Mucosa of gallbladder (tissue), 1 donor: ENCODE measurements at places on chromosomes 16 and 17. TPM values are rescaled to one million over a fixed set of nuclear protein-coding genes. Genes with fewer than 3 reads are reported as not detected.

GRCh38 chr16:281660-282255 lies 1.2 kb upstream of the PDIA2 start:
- no peak for DNase-seq

Gene ZNF48
- 11.8 TPM for total RNA-seq

DNA sequence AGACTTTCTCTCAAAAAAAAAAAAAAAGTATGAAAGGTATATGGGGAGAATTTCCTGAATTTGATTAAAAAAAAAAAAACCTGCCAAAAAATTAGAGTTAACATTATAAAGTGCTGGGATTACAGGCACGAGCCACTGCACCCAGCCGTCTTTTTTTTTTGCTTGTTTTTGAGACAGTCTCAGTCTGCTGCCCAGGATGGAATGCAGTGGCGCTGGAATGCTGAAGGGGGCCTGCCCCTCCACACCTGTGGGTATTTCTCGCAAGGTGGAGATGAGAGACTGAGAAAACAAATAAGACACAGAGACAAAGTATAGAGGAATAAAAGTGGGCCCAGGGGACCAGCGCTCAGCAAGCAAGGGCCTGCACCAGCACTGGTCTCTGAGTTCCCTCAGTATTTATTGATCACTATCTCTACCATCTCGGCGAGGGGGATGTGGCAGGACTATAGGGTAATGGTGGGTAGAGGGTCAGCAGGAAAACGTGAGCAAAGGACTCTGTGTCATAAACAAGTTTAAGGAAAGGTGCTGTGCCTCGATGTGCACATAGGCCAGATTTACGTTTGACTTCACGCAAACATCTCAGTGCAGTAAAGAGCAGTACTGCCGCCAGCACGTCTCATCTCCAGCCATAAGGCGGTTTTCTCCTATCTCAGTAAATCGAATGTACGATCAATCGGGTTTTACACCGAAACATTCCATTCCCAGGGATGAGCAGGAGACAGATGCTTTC lies 117.2 kb downstream of the GOSR1 start:
- DNase-seq: no peak

Gene SDR42E1
- total RNA-seq: 10.5 TPM

Gene CCDC92B
- total RNA-seq: 0.14 TPM

GRCh38 chr17:75241143-75241430 lies 20.3 kb downstream of the GGA3 start:
- no peak for DNase-seq

DNA sequence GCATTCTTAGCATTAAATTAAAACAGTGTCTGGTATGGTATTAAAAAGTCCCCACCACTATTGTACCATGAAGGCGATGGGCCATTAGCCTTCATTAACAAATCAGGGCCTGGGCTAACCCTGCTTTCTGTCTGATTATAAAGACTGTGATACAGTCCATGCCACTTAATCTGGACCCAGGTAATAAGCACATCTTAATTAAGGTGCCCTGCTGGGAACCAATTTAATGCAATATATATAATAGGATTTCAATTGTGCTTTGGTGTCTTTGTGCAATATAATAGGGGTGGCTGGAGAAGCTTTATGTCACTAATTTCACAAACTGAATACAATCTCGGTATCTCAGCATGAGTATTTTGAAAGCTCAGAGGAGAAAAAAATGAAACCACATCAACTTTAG lies 64.4 kb upstream of the CDH8 start:
- no peak for DNase-seq

DNA sequence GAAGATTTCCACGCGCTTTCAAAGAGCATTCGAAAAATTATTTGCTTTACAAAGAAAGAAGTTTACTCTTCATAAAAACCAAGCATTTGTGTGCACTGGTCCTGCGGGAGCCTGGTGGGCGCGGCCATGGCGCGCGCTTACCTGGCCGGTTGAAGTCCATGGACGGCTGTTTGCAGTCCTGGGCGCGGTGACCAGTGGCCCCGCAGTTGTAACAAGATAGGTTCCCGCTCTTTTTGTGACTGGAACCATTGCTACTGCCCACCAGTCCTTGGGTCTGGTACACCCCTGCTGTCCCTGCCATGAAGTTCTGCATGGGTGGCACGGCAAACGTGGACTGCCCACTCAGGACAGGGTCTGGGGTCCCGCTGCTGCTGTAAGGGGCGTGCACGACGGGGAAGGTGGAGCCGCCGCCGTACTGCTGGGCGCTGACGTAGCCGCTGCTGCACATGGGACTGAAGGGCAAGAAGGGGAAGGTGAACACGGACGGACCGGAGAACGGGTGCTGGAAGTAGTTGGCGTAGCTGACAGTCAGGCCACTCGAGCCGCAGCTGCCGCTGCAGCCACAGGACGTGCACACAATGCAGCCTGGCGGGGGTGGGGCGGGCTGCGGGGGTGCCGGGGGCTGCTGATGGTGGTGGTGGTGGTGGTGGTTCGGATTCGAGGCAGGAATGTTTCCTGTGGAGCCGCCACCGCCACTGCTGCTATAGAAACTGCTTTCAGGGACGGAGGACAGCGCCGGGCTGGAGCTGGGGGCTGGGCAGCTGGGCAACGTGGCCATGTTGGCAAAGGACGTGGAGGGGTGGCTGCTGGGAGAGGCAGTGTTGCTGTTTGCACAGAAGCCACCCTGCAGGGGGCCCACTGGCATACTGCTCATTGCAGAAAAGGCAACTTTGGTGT lies 19.5 kb downstream of the MAP1LC3B start:
- no peak for DNase-seq

Gene TLCD3B
- not detected for total RNA-seq

DNA sequence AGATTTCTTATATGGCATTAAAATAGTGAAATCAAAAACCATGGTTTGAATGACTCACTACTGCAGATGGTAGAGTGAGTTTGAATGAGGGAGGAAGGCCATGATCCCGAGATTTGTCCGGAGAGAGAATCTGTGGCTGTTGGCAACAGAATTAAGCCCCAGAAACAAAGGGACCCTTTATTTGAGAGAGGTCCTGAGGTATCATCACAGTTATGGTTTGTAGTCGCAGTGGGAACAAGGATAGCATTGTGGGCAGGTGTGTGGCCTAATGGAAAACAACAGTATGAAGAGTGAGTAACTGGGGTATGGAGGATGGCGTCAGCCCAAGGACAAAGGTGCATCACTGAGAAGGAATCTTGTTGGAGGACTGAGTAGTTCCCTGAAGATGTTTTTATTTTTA lies 8.5 kb upstream of the ZFP3 start:
- DNase-seq: no peak

GRCh38 chr16:12907670-12908233 lies 6.4 kb downstream of the SHISA9 start:
- DNase-seq: no peak

GRCh38 chr17:73316919-73317505 lies 5.2 kb upstream of the CDC42EP4 start:
- no peak for DNase-seq

- no peak for DNase-seq
Observed at GRCh38 chr17:561116-561515, 153.5 kb downstream of the VPS53 start.

GRCh38 chr17:17710728-17711541 lies 29.7 kb downstream of the RAI1 start:
- DNase-seq: peak; percentile 92

DNA sequence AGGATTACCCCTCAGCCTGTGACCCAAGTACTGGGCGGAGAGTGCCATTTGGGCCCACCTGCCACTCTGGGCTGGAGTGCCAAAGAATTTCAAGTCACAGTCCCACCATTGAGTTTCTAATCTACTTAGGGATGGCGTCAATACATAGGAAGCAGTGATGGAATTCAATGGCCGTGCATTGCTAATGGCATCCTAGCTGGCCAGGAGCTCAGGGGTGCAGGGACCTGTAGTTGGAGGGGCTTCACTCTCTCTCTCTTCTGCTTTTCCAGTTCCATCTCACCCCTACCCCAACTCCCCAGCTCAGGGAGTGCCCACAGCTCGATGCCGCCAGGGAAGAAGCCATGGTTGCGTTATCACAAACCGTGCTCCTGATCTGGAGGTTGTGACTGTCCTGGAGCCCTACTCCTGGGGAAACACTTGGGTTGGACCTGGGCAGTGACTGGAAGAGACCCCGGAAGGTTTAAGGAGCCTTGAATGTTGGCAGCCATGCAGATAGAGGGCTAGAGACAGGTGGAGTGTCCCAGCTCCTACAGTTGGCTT lies 2.4 kb downstream of the MMP15 start:
- DNase-seq: no peak

Gene TPSG1
- 1.6 TPM for total RNA-seq

Gene RAC3
- 8.9 TPM for total RNA-seq

DNA sequence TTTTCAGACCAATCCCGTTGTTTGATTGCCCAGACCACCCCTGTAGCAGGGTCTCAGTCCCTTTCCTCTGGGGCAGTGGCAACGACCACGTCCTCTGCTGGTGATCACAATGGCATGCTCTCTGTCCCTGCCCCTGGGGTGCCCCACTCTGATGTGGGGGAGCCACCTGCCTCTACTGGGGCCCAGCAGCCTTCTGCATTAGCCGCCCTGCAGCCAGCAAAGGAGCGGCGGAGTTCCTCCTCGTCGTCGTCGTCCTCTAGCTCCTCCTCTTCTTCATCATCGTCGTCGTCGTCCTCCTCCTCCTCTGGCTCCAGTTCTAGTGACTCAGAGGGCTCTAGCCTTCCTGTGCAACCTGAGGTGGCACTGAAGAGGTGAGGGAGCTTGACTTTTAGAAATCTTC lies 9.2 kb downstream of the ELOB start:
- DNase-seq: no peak

DNA sequence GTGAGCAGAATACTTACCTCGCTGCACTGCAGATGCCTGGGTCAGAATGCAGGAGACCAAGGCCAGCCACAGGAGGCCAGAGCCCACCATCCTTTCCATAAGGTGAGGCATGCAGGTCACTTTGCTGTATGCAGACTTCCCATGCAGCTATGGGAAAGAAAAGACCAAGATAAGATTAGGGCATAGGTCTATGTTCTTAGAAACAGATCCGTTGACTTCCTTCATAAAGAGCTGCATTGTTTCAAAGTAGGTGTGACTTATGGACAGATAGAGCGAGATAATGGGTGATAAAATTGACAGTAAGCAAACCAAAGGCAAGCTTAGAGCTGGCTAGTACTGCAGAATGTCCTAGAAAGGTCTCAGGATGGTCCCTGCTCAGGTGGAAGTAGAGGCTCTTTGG lies 992 bp downstream of the GP2 start:
- DNase-seq: no peak

Gene MT4
- not detected for total RNA-seq

GRCh38 chr16:69611103-69611640 lies 45.4 kb downstream of the NFAT5 start:
- no peak for DNase-seq

- DNase-seq: no peak
Observed at GRCh38 chr17:75476271-75476671, 19.8 kb downstream of the TMEM94 start.

DNA sequence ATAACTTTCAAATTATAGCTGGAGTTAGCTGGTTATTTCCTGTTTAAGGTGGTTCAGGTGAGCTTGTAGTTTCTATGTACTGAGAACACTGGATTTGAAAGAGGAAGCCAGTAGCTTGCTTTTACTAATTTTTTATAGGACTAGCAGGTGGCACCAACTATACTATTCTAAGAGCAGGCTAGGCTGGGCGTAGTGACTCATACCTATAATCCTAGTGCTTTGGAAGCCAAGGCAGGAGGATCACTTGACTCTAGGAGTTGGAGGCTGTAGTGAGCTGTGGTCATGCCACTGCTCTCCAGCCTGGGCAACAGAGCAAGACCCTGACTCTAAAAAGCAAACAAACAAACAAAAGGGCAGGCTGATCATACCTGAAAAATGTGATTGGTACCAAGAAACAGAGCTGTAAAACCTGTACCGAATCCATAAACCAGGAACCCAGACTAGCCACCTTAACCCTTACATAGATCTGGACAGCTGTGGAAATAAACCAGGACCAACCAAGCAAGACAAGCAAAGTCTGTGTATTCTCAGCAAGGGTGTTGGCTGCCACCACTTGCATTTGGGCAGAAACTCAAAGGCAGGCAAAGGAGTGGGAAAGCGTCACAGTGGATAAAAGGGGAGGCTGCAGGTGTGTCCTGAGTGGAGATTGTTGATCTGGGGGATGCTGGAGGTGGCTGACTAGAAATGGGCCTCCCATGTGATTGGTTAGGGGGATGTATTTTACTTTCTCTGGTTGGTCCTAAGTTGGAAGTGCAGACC lies 36.3 kb downstream of the SLC47A1 start:
- no peak for DNase-seq

DNA sequence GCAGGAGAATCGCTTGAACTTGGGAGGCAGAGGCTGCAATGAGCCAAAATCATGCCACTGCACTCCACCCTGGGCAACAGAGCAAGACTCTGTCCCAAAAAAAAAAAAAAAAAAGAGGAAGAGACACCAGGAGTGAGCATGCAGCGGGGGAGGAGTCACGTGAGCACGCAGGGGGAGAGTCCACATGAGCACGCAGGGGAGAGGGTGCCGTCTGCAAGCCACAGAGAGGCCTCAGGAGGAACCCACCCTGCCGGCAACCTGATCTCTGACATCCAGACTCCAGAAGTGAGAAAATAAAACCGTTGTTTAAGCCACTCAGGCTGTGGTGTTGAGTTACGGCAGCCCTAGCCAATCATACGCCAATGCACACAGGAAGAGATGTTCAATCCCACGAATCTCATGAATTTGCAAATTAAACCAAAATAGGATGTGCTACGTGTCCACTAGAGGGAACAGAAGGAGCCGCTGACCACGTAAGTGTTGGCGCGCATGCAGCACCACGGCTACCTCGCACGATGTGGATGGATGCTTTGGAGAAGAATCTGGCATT lies 42.2 kb downstream of the CCDC57 start:
- DNase-seq: peak; percentile 34

Gene IL17C
- not detected for total RNA-seq

GRCh38 chr17:39926588-39927100 lies 757 bp downstream of the ORMDL3 start:
- DNase-seq: no peak

Gene TBC1D3K
- not detected for total RNA-seq

DNA sequence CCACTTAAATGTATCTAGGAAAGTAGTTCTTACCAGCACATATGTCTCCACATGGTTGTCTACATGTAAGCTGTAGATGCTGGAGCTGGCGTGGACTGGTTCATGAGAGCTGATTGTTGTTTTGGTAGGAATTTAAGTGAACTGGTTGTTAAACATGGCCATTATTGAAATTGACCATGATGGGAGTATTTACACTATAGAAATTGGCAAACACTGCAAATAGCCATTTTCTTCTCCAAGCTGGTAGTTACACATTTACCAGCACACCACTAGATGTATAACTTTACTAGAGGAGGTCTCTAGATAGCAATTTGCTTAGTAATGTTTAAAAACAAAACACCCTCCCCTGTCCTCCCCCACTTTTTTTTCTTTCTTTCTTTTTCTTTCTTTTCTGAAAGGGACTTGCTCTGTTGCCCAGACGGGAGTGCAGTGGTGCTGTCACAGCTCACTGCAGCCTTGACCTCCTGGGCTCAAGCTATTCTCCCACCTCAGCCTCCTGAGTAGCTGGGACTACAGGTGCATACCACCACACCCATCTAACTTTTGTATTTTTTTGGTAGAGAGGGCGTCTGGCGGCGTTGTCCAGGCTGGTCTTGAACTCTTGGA lies 24.2 kb downstream of the IGSF6 start:
- DNase-seq: no peak

Gene GSPT1
- 73.5 TPM for total RNA-seq

- DNase-seq: no peak
Observed at GRCh38 chr17:841313-841712, 59.2 kb downstream of the MRM3 start.

Gene RNF43
- total RNA-seq: 19.0 TPM

Gene ZACN
- total RNA-seq: not detected

Gene SP6
- total RNA-seq: 0.14 TPM

- DNase-seq: no peak
Observed at GRCh38 chr17:70034158-70034557, 40.9 kb upstream of the KCNJ16 start.

- no peak for DNase-seq
Observed at GRCh38 chr16:64718486-64718885, 403.4 kb downstream of the CDH11 start.

Gene SAMD14
- 8.8 TPM for total RNA-seq
